Stimulated activated CD4-positive, alpha-beta T cell treated with anti-CD3 and anti-CD28 coated beads, Interleukin-1b, Interleukin-23, amount 100 ng/mL, for 1 hour (primary cell): ENCODE measurements at places on chromosomes 4 and X.
A peak's percentile ranks its signal among the peaks of the same experiment; 100 is the strongest.

GRCh38 chr4:168849030-168849675, 160.9 kb downstream of the CBR4 start:
- DNase-seq: no peak

- DNase-seq: no peak
Observed at GRCh38 chr4:122091397-122091796, 60.7 kb upstream of the BLTP1 start.

- DNase-seq: peak; percentile 67
Observed at GRCh38 chr4:16225863-16226815, at the start of gene TAPT1. TAPT1 (minus strand) TSS chr4:16226471; CDS start chr4:16226457, 14 bp downstream.

DNA sequence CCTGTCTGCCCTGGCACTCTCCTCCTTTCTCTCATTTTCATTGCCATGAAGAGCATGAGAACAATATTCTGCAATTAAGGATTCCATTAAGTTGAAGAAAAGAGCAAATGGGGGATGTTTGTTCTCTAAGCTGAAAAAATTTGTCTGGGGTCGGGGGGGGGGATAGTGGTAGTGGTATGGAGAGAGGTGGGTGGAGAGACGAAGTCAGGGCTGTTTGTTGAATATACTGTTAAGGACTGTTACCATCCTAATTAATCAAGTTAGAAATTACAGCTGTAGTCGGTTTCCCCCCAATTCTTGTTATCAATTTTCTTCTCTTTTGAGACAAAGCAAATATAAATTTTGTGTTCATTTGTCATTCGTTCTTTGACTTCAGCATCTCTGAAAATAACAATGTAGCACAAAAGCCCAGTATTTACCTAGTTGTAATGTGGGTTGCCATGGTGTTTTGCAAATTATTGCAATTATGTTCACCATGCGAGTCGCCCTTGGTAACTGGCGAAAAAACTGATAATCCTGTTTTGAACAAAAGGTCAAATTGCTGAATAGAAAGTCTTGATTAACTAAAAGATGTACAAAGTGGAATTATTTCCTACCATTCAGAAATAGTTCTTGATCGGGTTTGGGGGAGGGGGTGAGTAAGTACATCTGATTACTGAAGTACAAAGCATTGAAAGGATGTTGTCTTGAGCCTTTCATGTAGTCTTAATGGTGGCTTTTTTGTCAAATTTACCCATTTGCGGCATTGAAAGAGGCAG, 139.1 kb downstream of the ARX start:
- DNase-seq: no peak
